ENCODE measurements at places on chromosomes 12 and 14. TPM values are rescaled to one million over a fixed set of nuclear protein-coding genes. Genes with fewer than 3 reads are reported as not detected.

TCTN2 gene
- 27.7 TPM for total RNA-seq

PRIMA1 gene
- not detected for total RNA-seq

CLEC4D gene
- total RNA-seq, result not detected

ZC2HC1C gene
- total RNA-seq, result 0.85 TPM

PPP2R5C gene
- total RNA-seq, result 84.9 TPM

Data from hair follicle dermal papilla cell (primary cell).